GM23338 (cell line): ENCODE measurements at places on chromosomes 11 and 22. TPM values are rescaled to one million over a fixed set of nuclear protein-coding genes. Genes with fewer than 3 reads are reported as not detected.

The TMEM86A gene
- 0.45 and 0.70 TPM in 2 replicates for total RNA-seq

The OR56A3 gene
- not detected in 2 replicates for total RNA-seq

DNA sequence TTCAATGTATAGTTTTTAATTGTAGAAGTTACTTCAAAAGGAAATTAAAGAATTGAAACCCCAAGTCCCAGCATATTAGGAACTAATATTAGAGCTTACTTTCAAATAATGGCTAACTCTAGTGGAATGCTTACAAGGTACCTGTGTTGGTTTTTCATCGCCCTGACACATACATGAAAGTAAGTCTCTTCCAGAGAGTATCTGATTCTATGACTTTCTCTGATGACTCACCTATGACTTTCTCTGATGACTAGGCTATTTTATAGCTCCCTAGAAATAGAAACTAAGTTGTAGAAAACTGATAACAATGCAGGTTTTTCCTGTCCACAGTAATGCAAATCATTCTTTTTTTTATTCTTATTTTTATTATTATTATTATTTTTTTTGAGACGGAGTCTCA, 33.6 kb upstream of the MMP7 start:
- H3K4me3 ChIP-seq = no peak overlapping the region
- no peak for DNase-seq
- H3K4me1 ChIP-seq = peaks cover 12% of the 10 kb centered on the region
- H3K27me3 ChIP-seq = no peaks in the 10 kb centered on the region

DNA sequence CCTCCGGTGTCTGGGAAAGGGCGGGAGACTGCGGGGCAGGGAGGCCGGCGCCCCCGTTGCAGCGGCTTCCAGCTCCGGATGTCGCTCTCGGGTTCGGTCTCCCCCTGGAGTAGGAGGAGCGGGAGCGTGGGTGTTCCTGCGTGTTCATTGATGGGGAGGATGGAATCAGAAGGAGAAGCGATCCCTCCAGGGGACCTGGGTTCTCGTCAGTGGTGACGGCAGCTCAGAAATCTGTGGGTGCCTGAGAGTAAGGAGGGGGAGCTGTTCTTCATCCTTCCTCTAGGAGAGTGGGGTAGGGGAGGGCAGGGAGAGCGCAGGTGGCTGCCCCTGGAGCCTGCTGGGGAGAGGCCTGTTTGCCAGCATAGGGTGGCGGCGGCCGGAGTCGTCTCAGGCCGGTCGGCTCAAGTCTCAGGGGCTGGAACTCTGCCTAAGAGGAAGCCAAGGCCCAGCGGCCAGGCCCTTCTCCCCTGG, 1.1 kb downstream of the UBASH3B start:
- peak; percentile 63 for DNase-seq
- H3K27ac ChIP-seq = no peak overlapping the region
- H3K4me3 ChIP-seq = peak overlapping the region; percentile 93
- peaks cover 5% of the 10 kb centered on the region; the same call in 1 of the 2 replicates for H3K4me1 ChIP-seq
- peaks cover 33% of the 10 kb centered on the region for H3K27me3 ChIP-seq

DNA sequence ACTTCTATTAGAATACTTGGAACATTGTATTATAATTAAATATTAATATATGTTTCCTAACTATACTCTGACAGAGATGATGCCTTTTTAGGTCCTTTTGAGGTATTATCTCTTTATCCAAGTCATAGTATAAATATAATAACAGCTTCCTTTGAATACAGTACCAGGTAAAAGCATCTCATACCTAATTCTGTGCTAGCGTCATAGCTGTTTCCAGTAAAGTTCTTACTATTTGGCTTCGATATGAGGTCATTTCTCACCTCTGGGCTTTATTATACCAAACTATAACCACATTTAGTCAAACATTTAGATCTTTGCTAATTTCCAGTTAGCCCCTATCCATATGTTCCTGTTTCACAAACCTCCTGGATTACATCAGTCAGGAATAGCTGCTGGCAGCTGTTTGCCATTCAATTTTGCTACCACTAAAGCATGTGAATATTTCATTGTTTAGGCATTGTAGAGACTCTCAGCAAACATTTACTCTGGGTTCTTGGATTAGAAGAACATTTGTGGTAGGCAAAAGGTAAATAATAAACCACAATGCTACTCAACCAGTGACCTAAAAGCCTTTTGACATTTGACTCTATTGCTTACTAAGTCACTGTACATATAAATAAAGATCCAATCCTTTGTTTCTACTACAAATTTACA, 255.1 kb downstream of the TTC28 start:
- H3K4me3 ChIP-seq = no peak overlapping the region
- H3K36me3 ChIP-seq = no peaks in the 10 kb centered on the region
- peaks cover 13% of the 10 kb centered on the region for H3K4me1 ChIP-seq

GRCh38 chr11:63554877-63555223, 8.3 kb downstream of the PLAAT2 start:
- no peaks in the 10 kb centered on the region for H3K36me3 ChIP-seq
- DNase-seq = no peak
- H3K4me1 ChIP-seq = peaks cover 30% of the 10 kb centered on the region

DNA sequence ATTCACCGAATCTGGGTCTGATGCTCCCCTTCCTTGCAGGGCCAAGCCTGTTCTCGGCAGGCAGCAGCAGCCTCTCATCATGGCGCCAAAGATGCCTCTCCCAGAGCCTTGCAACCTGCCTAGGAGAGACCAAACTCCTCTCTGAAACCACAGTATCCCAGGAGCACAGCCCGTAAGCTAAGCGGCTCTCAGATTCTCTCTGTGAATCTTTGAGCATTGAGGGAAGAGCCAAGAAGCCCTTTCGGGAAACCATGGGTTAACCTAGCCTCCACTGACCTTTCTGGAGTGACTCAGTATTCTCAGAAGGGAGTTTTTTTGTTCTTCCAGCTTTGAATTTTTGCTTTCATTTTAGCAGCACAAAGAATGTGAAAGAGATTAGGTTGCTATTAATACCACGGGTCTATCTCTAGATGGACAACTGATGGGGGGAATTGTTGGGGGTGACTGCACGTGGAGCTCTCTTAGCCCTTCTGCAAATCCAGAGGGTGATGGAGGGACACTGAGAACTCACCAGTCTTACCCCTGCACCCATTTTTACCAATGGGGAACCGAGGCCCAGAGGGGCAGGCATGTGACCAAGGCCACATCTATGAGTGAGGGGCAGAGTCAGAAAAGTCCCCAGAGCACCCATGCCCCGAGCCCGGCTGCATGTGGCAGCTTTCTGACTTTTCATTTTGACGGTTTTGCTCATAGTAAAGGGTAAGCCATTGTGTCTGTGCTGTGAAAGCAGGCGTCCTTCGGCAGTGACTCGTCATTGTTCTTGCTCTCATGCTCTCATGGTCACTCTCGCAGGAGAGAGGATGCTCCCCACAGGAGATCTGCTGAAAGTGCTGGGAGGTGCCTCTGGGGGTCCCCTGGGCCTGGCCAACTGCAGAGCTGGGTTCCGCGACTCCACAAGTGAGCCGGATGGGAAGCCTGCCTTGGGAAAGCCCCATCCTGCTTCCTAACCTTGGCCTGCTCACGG, 36.0 kb downstream of the IRAG1 start:
- no peak overlapping the region for H3K27ac ChIP-seq
- no peaks in the 10 kb centered on the region for H3K27me3 ChIP-seq
- no peaks in the 10 kb centered on the region for H3K36me3 ChIP-seq
- no peaks in the 10 kb centered on the region for H3K4me1 ChIP-seq
- DNase-seq = peak; percentile 14
- no peak overlapping the region for H3K4me3 ChIP-seq

DNA sequence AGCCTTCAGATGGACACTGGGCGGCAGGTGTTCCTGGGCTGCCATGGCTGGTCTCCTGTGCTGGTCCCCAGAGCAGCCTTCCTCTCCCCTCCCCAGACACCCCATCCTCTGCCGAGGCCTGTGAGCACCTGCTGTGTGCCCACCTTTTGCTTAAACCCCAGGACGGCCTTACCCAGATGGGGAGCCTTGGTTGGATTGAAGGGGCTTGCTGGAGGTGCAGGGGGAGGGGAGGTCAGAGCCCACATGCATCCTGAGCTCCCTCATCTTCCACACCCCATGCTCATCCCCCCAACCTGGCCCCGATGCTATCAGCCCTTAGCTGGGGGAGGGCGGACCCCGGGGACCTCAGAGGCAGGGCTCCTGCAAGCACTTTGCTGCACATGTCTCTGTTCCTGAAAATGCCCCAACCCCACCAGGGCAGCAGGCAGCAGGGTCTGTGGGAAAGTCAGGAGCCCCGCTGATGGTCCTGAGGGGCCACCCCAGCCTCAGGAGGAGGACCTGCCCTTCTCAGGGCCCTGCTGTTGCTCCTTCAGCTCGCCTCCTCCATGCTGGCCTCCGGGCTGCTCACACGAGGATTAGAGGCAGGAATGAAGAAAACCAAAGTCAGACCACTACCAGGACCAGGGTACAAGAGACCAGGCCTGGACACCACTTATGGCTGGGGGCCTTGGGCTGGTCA, 41.6 kb upstream of the CCDC188 start:
- no peaks in the 10 kb centered on the region for H3K27me3 ChIP-seq
- no peak overlapping the region for H3K27ac ChIP-seq
- H3K36me3 ChIP-seq = no peaks in the 10 kb centered on the region
- H3K4me3 ChIP-seq = no peak overlapping the region
